ENCODE measurements at places on chromosomes 5 and 9.
A peak's percentile ranks its signal among the peaks of the same experiment; 100 is the strongest.

GRCh38 chr5:150511578-150512367 lies 3.8 kb downstream of the NDST1 start:
- DNase-seq: no peak

DNA sequence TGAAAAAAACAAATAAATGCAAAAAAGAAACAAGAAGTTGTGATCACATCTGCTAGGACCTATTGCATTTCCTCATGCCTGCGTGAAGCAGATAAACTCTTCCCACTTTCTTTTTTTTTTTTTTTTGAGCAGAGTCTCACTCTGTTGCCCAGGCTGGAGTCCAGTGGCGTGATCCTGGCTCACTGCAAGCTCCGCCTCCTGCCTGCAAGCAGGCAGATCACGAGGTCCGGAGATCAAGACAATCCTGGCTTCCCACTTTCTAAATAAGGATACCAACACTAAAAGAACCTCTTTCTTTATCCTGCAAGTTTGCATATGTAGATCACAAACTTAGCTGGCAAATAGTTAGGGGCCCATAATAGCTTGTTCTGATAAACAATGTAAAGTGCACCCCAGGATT lies 128.6 kb downstream of the ASTN2 start:
- no peak for DNase-seq

- no peak for DNase-seq
Measured at GRCh38 chr5:135223404-135223803, 175.6 kb downstream of the MACROH2A1 start.

GRCh38 chr5:144100702-144101101 lies 69.8 kb downstream of the YIPF5 start:
- no peak for DNase-seq

GRCh38 chr5:126354858-126355731 lies 68.1 kb upstream of the GRAMD2B start:
- no peak for DNase-seq

DNA sequence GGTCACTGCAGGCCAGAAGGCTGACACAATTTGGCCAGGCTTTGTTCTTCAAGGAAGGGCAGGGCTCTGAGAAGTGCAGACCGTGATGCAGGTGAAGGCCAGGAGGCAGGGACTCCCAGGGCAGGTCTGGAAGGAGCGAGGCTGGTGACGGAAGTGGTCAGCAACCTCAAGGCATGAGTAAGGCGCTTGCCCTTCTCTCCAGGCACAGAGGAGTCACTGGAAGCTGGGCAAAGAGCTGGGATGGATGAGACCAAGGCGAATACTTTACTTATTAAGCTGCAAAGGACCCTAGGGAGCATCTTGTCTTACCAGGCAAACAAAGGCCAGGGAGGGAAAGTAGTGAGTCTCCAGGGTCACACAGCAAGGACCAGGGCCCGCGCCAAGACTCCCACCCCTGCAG lies 18.6 kb downstream of the IRF1 start:
- DNase-seq: no peak

GRCh38 chr5:54156577-54156976 lies 153.8 kb downstream of the ARL15 start:
- peak; percentile 39 for DNase-seq

- DNase-seq: no peak
Measured at GRCh38 chr5:3167473-3167872, 416.0 kb upstream of the IRX2 start.

DNA sequence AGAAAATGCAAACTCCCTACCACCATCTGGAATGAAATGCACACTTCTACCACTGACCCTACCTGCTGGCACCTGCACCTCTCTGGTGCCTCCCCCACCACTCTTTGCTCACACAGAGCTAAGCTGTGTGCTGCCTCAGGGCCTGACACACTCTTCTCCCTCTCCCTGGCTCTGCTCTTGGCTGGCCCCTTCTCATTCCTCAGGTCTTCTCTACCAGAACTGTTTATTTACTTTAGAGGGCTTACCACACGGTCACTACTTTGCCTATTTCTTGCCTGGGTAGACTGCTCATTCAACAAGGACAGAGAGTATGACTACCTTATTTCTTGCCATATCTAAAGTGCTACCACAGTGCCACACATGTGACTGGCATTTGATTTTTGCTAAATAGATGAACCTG lies 3.3 kb downstream of the REEP5 start:
- no peak for DNase-seq

DNA sequence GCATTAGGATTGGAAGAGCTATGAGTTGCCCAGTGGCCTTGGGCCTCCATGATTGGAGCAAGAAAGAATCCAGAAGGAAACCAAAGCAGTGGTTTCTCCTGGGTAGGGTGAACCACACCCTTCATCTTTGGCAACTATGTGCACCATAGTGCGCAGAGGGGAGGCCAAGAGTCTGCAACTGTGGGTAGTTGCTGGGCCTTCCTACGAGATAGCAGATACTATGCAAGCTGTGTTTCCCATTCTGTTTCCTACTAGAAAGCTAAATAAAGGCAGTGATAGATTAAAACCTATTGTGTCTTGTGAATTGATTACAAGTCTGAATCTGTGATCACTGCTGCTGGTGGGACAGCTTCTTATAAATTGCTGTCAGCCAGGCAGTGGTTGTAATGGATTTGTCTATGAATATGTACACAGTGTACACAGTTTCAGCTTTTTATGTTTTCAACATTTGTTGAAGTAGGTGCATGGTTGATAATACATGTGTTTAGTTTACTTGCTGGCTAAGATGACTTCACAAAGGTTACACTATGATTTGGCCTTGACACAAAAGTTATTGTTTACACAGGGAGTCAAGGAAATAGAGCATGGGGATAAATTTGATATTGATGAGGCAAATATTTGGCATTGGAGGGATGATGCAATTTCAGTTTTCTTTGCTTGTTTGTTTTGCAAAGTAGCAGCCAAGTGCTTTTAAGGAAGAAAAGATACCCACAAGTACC lies 23.7 kb upstream of the PDE8B start:
- no peak for DNase-seq

GRCh38 chr5:751496-751895 lies 33.0 kb downstream of the ZDHHC11B start:
- no peak for DNase-seq

GRCh38 chr5:83567741-83568140 lies 96.2 kb downstream of the VCAN start:
- no peak for DNase-seq

DNA sequence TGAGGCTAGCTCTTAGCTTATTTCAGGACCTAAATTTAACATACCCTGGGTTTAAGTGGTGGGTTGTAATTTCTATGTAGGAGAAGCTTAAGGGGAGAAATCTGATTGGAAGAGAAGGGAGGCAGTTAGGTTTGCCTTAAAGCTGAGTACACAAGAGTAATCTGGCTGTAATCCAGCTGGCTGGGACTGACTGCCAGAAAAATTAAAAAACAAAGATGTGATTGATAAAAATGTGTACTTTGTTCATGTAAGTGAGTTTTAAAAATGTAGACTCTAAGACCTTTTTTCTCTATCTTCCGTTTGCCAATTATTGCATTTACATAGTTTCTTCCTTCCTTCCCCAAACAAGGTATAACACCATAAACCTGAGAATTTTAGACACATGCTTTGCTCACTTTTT lies 17.5 kb upstream of the MSMP start:
- DNase-seq: no peak

DNA sequence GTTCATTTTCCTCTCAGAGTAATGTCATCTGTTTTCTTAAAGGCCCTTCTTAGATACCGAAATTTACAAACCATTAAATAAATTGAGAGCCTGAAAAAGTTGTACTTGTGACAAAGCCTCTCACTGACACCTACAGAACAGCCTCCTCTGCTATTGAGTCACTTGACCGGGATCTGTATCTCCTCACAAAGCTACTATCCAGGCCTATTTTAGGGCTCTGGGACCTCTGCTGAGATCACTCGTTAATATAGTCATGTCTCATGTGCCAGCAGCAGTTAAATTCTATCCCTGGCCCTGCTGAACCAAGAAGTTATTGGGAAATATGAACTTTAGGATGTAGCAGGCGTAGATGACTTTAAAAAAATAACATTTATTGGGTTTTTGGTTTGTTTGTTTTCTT lies 31.1 kb downstream of the FBXO38 start:
- no peak for DNase-seq

DNA sequence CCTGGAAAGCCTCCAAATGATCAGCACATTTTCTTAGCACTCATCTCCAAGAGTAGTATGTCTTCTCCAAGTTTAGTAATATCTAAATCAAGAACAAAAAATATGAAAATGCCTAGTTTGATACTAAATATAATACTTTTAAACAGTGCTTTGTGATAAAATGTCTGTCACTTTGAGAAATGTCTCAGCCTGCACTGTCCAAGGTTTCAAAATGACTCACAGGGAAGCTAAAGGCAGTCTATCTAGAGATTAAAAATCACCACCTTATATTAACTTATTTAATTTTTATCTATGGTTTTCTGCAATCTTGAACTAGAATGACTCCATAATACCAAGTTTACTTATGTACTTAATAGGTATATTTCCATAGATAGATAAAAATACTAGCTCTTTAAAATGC lies 633.0 kb upstream of the C9orf72 start:
- DNase-seq: no peak

DNA sequence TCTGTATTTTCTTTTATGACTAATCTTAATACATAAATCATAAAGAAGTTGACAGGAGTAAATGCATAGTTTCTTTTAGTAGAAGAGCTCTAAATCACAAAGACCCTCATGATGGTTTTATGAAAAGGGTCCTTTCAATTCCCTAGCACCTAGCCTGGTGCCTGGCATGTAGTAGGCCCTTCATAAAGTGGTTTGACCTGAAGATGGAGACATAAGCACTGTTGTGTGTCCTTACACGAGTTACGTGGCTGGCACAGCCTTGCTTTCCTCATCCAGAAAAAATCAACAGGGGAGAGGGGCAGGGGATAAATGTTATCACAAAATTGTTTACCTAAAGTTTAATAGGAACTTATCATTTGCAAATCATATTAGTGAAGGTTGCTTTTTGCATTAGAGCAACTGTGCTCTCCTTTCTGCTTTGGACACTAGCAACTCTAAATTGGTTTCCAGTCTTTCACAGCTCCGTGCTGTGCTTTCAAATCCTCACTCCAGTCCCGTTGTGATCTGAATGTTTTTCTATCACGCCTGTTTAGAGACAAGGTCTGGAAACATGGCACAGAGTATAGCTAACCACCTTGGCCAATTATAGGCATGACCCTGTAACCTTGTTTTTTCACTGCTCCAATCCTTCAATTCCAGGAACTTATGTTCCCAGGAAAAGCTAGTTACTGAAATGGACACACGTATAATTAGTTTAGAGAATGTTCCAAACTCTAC lies 55.7 kb downstream of the ARL15 start:
- DNase-seq: no peak

- no peak for DNase-seq
Measured at GRCh38 chr5:147461915-147462314, 48.0 kb downstream of the DPYSL3 start.

DNA sequence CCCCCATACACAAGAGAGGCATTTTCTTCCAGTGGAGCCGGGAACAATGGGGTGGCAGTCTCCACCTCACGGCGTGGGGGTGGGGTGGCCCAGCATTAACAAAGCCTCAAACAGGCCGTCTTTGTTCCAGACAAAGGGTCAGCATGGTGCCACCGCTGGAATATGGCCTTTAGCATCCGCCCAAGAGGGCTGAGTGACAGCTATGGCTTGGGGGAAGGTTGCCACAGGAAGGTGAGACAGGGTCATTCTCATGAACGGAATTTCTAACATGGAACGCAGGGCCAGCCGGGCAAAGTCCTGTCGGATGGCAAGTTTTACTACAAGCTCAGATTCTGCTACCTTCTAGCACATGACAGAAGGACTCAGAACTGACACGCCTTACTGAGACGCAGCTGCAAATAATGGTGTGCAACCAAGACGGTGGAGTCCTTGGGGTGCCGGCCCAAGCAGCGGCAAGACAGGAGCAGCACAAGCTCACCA lies 64.0 kb downstream of the OTULIN start:
- no peak for DNase-seq

DNA sequence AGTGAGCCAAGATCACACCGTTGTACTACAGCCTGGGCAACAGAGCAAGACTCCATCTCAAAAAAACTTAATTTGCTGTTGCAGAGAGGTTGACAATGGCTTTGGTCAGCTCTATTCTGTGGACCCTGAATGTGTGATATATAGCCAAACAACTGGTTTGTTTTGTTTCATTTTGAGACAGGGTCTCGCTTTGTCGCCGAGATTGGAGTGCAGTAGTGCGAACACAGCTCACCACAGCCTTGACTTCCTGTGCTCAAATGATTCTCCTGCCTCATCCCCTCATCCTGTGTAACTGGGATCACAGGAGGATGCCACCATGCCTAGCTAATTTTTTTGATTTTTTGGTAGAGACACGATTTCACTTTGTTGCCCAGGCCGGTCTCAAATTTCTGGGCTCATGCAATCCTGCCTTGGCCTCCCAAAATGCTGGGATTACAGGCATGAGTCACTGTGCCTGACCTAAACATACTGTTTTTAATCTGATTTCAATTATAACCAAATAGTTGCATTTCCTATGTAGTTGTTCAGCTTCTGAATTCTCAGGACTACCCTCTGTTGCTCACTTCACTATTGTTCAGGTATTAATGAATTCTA lies 9.8 kb downstream of the RNF183 start:
- DNase-seq: no peak

- DNase-seq: no peak
Measured at GRCh38 chr5:84650429-84650828, 265.7 kb upstream of the EDIL3 start.

DNA sequence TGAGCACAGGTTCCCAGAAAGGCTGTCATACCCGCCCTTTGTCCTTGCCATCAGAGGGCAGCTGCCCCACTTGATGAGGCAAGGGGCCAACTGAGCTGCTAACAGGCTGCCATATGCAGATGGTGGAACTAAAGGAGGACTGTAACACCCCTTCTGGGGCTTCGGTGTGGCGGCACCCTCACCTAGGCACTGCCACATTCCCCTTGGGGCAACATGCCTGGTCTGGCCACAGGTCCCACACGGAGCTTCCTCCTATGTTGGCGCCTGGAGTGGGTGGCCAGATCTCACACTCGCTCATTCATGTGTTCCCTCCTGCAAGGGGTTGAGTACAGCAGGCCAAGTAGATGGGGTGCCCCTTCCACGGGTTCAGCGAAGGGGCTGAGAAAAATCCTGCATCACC lies 777.4 kb upstream of the CHD1 start:
- DNase-seq: no peak

- no peak for DNase-seq
Measured at GRCh38 chr5:62596096-62596495, 17.5 kb downstream of the LRRC70 start.

DNA sequence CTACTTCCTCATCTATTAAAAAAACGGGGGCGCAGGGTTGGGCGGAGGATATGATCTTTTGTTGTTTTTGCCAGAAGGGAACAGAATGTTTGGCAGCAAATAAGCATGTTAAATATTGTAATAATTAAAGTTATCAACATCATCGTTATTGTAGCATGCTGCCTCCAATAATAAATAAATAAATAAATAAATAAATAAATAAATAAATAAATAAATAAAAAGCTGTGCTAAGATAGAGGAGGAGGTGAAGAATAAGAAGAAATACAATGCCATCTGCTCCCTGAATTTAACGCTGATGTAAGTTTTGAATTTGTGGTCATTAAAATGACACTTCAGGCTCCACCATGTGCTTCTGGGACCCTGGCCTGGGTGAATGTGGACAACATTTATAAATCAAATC lies 508.0 kb upstream of the TNC start:
- DNase-seq: no peak
